ENCODE measurements at places on chromosomes 11 and 22. TPM values are rescaled to one million over a fixed set of nuclear protein-coding genes. Genes with fewer than 3 reads are reported as not detected.

- DNase-seq = no peak
Measured at GRCh38 chr11:58963551-58964104, 24.3 kb downstream of the GLYATL1 start.

GAS2L1 gene
- total RNA-seq = 25.2 TPM

IFITM5 gene
- not detected for total RNA-seq

GRCh38 chr11:1912289-1912878 is 7.1 kb upstream of the TNNT3 start:
- no peak for DNase-seq

- DNase-seq = no peak
Measured at GRCh38 chr11:14638561-14638960, 5.0 kb upstream of the PDE3B start.

- DNase-seq = no peak
Measured at GRCh38 chr11:47659276-47659675, 16.9 kb upstream of the MTCH2 start.

GRCh38 chr11:45472716-45473317 is 186.7 kb upstream of the SYT13 start:
- no peak for DNase-seq

GRCh38 chr11:69437001-69437875 is 44.2 kb upstream of the LINC01488 start:
- peak; percentile 85 for DNase-seq

GRCh38 chr11:110621826-110622225 is 90.4 kb downstream of the ARHGAP20 start:
- no peak for DNase-seq

DNA sequence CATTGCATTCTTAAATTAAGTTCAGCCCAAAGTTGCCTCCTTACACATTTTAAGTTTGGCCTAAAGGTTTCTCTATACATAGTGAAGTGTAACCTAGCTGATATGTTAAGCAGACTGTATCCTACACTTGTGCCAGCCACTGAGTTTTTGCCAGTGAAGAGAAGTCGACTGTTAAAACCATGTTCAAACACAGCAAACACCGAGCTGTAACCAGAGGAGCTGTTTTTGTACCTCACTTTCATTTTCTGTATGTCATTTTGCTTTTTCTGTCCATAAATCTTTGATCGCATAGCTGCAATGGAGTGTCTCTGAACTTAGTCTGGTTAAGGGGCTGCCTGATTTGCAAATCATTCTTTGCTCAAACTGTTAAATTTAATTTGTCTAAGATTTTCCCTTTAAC is 403.7 kb downstream of the LUZP2 start:
- DNase-seq = no peak

GRCh38 chr11:36139767-36140166 is 149.5 kb downstream of the COMMD9 start:
- DNase-seq = no peak

DNA sequence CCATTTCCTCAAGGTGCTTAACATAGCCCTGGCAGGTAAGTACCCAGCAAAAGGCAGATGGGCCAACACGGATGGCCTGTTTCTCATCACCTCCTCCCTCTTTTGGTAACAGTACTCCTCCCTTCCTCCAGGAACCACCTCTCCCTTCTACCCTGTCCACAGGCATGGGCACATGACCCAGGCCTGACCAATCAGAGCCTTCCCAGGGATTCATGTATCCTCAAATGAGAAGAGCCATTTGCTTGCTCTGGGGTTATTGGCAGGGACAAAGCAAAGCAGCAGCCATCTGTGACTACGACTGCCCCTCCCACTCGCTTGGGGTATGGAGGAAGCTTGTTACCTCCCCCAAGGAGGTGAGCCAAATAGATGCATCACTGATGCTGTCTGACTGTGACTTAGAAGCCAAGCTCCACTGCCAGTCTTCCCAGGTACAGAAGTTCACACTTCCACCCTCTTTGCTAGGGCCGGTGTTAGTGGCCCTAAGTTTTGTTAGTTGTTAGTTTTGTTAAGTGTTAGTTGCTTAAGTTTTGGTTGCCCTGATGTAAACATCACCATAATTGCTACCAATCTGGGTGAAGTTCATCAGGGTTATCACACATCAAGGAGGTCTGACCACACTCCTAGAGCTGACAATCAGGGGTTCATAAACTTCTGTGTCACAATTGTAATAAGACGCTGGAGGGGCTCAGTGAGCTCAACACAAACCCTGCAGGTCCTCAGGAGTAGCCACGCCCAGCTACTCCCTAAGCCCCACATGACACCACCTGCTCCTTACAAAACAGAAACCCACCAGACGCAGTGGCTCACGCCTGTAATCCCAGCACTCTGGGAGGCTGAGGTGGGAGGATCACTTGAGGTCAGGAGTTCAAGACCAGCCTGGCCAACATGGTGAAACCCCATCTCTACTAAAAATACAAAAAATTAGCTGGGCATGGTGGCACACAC is 57.3 kb downstream of the ARFGAP3 start:
- DNase-seq = no peak

- no peak for DNase-seq
Measured at GRCh38 chr11:2467695-2468055, 22.9 kb downstream of the KCNQ1 start.

DNA sequence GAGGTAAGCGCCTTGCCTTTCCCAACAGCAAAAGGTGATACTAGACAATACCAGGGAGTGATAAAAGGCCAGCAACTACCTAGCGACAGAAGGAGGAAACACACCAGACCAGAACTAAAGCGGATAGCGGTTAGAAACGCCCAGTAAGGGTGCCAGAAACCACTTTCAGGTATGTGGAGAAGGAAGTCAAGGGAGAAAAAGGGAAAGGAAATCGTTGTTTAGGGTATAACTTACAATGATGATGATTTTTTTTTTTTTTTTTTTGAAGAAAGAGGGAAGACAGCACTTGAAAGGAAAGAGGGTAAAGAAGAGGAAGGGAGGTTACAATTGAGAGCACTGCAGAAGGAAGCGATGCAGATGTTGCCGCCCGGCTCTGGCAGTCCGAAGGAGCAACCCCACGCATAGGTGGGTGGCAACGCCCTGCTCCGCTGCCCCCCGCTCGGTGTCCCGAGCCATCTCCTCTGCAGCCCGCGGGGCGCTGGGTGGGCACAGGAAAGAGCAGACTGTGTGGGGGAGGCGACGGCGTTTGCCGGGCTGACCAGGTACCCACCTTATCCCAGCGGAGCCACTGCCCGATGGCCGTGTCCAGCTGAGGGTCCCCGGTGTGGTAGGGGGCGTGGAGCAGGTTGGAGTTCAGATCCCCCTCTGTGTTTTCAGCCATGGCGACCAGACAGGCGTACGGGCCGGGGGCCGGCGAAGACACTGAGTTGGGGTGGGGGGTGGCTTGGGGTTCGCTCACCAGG is 561 bp downstream of the PGM2L1 start:
- peak; percentile 89 for DNase-seq

SLN gene
- total RNA-seq = not detected

- no peak for DNase-seq
Measured at GRCh38 chr11:115761348-115761747, 257.1 kb upstream of the CADM1 start.

DNA sequence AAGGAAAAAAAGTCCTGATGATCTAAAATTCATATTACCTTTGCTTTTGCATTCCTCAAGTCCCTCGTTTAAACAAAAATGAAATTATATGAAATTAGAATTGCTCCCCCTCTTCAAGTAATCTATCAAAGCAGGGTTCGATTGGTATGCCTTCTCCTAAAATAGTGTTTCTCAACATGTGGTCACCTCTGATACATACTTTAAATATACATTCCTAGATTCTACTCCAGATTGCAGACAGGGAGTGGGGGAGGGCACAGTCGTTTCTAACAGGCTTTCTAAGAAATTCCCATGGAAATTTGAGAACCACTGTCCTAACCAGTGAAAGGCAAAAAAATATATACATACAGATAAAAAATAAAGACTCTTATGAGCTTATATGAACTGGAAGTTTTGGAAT is 22.6 kb upstream of the IRAG1 start:
- no peak for DNase-seq

DNA sequence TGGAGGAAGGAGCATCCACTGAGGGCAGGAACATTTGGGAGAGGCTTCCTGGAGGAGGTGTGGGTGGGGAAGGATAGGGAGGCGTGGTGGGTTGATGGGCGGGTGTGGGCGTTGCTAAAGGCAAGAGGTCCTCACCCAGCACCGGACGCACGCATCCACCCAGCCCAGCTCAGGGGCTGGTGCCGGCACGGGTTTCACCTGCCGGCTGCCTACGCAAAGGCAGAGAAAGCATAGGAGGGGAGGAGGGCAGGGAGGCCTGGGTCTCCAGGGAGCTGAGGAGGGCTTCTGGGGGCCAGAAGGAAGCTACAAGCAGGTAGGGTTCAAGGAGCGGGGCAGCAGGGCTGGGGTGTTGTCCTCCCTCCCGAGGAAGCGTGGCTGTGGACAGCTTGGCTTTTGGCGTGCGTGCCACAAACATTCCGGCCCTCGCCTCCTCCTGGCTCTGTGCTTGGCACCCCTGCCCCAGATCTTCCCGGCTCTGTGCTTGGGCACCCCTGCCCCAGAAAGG is 7.8 kb downstream of the SSH3 start:
- DNase-seq = no peak

- no peak for DNase-seq
Measured at GRCh38 chr11:65016705-65017104, 2.7 kb downstream of the ARL2 start.

JAML gene
- not detected for total RNA-seq

DNA sequence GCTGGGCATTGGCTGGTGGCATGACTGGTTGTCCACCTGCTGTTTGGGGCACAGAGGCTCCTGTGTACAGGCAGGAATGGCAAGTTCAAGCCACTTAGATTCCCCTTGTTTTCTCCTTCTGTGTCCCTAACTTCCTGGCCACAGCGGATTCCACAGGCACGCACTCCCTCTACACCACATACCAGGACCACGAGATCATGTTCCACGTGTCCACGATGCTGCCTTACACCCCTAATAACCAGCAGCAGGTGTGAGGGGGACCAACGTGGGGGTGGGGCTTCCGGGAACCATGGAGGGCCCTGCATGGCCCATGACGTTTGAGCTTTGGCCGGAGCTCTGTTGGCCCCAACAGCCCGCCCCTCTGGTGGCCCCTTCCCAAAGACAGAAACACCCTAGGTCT is 7.8 kb downstream of the SIPA1 start:
- no peak for DNase-seq

C1QTNF5 gene
- 0.47 TPM for total RNA-seq

GRCh38 chr11:113690619-113691569 is 15.2 kb downstream of the TMPRSS5 start:
- DNase-seq = peak; percentile 98

DNA sequence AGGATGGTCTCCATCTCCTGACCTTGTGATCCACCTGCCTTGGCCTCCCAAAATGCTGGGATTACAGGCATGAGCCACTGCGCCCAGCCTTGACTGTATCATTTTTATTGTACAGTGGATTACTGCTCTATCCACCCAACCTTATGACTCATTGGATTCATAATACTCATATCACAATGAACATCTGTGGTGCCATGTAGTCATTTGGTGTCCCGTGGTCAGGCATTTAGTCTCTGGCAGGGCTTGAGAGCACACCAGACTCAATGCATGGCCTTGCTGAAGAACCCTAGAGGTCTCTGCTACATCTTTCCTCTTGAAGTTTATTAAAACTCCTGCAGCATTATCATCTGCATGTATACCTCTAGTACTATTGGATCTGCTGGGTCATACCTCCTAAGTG is 98.0 kb upstream of the LDLRAD3 start:
- DNase-seq = no peak

UPB1 gene
- total RNA-seq = not detected

All from HT-29 (cell line).